ENCODE measurements at places on chromosomes 7 and 10.

DNA sequence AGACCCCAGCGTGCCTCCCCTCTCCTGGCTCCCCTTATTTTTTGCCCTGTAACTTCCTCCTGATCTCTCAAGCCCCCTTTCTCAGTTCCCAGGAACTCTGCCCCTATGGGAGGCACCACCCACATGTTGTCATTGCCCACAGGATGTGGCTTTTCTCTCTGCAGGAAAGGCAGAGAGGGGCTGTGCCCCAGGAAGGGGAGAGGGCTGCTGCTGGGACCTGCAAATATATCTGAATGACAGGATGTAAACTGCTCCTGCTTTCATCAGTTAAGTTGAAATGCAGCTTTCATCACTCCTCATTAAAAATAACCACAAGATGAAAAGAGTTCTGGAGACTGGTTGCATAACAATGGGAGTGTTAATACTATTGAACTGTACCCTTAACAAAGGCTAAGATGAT lies 103.3 kb downstream of the CLEC2L start:
- DNase-seq: no peak

GRCh38 chr10:127344346-127344745 lies 148.0 kb upstream of the INSYN2A start:
- no peak for DNase-seq

DNA sequence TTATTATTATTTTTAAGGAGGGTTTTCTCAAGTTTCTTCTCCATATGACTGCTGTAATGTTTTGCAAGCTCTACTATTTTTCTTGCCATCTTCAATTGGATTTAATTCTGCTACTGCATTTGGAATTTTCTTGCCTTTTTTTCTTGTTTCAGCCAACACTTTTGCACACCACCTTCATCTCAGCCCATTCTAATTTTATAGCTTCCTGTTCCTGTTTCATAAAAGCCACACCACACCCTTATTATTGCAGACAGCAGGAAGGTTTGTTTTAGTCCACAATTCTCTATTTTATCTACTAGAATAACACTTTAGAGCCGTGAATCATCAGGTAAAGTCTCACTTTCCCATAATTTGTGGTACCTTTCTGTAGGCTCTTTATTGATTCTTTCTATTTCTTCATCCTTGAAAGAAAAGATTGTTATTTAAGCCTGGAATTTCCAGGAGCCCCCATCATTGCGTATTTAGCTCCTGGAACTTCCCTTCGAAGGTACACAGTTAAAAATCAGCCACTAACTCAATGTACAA lies 209.3 kb upstream of the TBX20 start:
- no peak for DNase-seq

DNA sequence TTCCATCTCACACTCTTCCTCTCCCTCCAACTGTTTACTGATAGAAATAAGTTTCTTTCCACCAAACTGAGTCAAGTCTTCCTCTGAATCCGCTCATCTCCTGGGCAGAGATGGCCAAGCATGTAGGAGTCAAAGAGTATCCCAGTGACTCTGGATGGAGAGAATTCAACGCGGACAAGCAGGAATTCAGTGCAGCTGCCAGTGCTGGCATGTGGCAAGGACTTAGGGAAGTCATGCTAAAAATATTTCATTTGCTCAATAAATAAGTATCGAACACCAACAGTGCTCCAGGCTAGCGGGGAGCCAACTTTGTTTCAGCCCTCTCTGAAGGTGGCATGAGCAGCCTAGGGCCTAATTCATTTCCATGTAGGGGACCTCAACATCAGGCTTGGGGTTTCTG lies 351.6 kb upstream of the ZMIZ1 start:
- no peak for DNase-seq

DNA sequence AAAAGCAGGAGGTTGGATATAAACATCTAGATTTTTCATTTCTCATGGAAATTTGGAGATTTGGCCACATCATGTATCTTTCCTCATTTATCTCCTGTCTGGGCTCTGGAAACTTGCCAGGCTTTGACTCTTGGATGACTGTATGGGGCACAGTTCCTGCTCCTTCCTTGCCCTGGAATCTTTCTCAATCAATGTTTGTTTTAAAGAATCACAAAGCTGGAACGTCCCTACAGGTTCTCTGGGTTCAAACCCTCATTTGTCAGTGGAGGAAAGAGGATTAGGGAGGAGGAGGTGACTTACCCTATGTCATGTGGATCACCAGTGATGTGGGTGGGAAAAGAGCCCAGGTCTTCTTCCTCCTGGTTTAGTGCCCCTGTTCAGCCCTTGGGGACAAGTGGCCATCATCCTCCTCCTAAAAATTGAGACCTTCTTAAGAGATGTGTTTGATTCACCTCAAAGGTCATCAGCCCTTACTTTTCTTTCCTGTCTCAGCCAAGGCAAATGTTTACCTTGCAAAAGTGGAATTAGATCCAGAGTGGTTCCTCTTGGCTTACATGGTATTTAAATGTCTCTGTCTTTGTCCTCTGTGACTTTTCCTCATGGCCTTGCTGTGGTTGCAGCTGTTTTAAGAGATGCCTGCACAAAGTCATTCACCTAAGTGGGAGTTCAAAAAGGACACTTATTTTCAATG lies 38.8 kb upstream of the PDZD8 start:
- DNase-seq: no peak

DNA sequence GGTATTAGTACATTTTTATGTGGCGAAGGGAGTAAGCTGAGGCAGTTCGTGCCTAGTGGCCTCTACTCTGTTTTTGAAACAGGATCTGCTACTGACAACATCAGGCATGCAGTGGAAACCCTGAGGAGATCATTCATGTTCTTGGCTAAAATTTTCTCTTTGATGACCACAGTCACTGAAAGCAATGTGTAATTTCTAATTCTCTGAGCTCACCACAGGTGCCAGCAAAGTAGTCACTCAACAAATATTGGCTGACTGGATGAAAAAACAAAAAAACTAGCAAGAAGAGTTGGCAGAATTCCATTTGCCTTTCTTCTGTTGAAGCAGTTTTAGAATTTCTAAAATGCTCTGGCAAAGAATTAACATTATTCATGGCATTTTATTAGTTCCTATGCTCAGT lies 176.5 kb upstream of the KCTD7 start:
- DNase-seq: no peak

GRCh38 chr10:74307061-74307651 lies 156.1 kb downstream of the ADK start:
- no peak for DNase-seq

- no peak for DNase-seq
Measured at GRCh38 chr7:132557489-132558044, 18.7 kb downstream of the PLXNA4 start.

GRCh38 chr7:69599286-69599954 lies 1.1 kb downstream of the AUTS2 start:
- peak; percentile 20 for DNase-seq

GRCh38 chr10:78450239-78450638 lies 416.6 kb downstream of the RPS24 start:
- DNase-seq: no peak

All from GM19239 (cell line).